NAMALWA (cell line): ENCODE measurements at places on chromosomes 2 and 18.

DNA sequence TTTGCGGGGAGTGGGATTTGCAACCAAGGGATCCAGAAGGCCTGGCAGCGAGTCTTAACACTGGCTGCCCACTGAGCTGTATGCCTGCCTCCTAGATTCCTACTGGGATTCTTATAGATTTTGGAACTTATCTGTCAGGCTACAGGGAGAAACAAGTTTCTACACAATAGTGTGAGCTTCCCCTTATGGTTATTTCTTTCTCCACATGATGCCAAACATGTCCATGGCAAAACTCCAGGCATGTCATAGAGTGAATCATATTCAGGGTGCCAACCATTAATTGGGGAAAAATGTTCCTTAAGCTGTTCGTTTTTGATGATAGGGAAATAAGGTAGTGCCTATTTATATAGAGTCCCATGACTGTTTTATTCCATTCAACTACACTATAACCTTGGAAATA, 1185.2 kb upstream of the CELF4 start:
- no peak for DNase-seq

- no peak for DNase-seq
These were observed 251.4 kb upstream of the ZEB2 start for GRCh38 chr2:144771348-144771747.

- DNase-seq, result no peak
These were observed 139.9 kb downstream of the THADA start for GRCh38 chr2:43455731-43456642.

DNA sequence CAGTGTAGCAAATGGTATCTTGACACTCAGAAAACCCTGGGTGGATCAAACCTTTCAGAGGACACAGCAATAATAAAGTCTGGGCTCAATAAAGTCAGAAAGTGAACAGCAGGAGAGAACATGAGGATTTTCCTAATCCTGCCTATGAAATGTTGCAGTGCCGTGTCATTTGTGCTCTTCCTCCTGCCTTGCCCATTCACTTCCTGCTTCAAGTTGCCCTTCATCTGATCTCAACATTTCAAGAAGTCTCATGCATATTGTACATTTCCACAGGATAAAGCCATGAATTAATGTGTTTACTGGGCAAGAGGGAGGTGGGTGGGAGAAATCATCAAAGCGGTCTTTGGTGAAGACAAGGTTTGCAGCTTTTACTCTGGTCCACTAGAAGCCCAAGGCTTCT, 51.1 kb upstream of the STPG4 start:
- no peak for DNase-seq

DNA sequence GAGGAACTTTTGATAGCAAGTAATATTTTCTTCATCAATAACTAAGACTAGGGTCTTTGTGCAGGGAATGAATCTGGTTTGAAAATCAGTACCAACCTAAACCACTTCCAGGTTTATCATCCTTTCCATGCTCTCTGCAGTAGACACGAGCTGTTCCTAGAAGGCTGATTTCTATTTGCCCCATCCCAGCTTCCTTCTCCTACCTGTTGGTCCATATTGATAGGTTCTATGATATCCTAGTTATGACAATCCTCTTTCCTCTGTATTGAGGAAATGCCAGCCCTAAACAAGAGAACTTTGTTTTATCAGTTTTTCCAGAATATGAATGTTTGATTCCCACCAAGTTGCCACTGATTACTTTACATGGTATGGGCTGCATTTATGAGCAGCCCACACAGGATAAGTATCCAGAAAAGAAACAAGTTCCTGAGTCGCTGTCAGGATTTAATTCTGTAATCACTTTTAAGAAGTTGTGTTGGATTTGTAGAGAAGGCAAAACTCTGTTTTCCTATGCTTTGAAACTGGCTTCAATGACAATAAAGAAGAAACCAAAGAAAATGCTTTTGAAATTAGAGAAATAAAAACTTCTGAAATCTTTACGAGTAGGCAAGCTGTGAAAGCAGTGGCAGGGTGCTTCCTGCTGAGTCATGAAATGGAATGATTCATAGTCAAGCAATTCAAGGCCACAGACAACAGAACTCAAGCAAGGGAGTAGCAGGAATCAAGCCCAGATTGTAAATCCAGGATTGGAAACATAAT, 37.3 kb upstream of the TANK start:
- DNase-seq, result no peak

DNA sequence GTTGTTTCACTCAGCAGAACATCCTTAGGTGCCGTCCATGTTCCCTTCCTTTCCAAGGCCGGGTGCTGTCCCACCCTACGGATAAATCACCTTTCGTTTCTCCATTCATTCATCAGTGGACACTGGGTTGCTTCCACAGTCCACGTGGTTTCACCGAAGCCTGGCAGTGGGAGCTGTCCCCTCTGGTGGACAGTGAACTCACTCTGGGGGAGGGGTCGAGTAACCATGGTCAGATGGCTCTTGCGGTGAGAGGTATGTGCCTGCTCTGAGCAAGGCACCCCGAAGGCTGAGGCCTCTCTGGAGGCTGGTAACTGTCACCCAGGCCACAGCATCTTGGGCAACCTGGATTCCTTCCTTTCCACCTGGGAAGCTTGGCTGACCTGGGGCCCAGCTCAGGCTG, 61.5 kb upstream of the TWIST2 start:
- DNase-seq, result no peak

- DNase-seq, result no peak
These were observed 133.6 kb downstream of the PHLPP1 start for GRCh38 chr18:62848946-62849345.

DNA sequence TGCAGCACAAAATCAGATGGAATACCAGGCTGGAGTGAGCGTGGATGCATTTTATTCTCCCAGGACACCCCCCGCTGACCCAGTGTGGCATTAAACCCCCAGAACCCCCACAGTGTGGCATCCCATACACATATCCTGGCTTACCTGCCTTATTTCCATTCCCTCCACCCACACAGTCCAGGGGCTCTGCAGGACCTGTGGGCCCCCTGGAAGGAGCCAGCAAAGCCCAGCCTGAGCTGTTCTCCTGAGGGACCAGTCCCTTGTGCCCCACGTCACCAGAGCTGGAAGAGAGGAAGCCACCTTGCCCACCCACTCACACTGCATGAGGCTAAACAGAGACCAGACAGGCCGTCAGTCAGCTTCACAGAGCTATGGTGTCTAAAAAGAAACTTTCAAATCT, 20.1 kb downstream of the ST8SIA5 start:
- DNase-seq, result no peak

- DNase-seq, result no peak
These were observed 139.0 kb downstream of the CELF4 start for GRCh38 chr18:37426586-37426985.

DNA sequence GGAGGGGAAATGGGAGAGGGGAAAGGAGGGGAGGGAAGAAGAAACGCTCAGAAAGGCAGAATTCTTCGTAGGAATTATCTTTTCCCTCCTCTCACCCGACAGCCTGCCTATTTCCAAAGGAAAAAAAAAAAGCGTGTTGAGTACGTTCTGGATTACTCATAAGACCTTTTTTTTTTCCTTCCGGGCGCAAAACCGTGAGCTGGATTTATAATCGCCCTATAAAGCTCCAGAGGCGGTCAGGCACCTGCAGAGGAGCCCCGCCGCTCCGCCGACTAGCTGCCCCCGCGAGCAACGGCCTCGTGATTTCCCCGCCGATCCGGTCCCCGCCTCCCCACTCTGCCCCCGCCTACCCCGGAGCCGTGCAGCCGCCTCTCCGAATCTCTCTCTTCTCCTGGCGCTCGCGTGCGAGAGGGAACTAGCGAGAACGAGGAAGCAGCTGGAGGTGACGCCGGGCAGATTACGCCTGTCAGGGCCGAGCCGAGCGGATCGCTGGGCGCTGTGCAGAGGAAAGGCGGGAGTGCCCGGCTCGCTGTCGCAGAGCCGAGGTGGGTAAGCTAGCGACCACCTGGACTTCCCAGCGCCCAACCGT, at the start of gene GAD1:
GAD1 (plus strand) TSS at position 384 of the 589 bp plus-strand sequence. CDS start 1,705 bp downstream, outside the sequence.
- DNase-seq, result peak; percentile 70

DNA sequence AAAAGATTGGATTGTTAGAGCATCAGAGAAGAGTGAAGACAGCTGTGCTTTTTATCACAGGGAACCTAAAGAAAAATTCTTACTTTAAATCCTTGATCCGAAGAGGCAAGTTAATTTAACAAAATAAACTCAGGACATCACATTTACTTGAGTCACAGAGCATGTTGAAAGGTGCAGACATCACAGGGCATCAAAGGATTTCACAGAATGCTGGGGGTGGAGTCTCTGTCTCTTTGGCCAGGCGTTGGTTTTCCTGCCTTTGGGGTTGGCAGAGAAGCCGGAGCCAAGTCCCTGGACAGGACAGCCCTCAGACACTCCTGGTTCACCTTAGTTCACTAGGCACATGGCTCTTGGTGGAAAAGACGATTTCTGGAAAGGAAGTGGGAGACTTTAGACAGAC, 56.3 kb downstream of the SH3RF3 start:
- no peak for DNase-seq

GRCh38 chr2:69831354-69831905, 2.0 kb downstream of the GMCL1 start:
- no peak for DNase-seq

DNA sequence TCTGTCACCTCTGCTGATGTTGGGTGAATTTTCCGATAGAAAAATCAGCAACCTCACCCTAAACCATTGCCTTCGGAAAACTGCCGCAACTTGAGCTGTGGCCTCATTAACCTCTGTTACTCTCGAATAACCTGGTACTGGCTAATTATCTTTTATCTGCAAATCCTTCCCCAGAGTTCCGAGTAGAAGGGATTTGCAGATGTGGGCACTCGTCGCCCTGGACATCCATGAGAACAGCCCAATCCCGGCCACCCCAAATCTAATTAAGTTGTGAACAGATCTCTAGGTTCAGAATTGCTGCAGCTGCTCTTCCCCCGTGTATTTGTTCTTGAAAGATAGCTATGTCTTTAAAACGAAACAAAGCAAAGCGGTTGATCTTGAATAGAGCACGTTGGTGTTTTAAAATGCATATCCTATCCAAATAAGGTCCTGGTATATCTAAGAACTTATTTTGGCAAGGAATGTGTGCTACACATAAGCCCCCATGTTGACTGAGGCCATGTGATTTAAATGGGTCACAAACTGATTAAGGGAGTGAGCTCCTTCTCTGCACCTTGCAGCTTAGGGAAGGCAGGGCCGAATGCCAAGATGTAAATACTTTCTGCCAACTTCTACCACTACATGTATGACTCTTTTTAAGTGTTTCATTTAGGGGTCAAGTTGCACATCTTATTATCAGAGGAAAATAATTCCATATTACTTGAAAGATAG, 88.2 kb downstream of the MTCL1 start:
- DNase-seq, result no peak

DNA sequence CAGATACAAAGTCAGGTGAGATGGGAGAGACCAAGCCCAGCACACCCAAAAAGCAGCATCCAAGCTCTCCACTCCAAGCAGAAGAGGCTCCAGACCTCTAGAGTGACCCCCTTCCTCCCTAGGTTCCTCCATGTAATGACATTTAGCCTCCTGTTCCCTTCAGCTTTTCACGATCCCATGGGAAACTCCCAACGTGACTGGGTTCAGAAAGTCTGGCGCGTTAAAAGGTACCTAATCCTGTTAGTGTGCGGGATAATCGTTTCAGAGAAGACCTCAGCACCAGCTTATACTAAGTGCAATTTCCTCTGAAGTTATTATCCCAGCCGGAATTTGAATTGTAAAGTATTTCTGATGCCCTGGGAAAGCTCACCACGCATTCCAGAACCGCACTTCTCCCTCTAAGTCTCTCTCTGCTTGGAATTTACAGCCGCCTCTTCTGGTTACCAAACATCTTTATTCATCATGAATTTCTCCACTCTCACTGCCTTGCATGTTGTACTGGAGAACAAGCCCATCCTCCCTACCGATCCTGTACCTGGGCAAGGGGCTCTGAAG, 46.9 kb downstream of the CCBE1 start:
- no peak for DNase-seq

DNA sequence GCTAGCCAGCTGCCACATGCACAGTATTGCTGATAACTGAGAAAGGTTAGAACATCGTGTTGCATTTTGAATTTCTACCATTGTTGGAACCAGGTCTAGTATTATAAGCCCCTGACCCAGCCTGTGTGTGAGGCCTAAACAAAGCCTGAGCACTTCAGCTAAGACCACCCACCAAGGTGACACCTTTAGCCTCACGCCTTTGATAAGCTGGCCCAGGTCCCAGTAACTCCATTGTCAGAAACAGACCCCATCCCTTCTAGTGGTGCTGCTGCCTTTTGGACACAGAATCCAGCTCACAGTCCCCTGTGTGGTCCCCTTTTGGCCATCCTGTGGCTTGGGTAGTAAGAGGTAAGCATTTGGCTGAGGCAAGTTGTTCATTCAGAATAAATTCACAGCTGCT, 1.6 kb downstream of the ELMOD3 start:
- no peak for DNase-seq

- DNase-seq, result peak; percentile 51
These were observed 90.9 kb downstream of the SP3 start for GRCh38 chr2:173874003-173874893.

DNA sequence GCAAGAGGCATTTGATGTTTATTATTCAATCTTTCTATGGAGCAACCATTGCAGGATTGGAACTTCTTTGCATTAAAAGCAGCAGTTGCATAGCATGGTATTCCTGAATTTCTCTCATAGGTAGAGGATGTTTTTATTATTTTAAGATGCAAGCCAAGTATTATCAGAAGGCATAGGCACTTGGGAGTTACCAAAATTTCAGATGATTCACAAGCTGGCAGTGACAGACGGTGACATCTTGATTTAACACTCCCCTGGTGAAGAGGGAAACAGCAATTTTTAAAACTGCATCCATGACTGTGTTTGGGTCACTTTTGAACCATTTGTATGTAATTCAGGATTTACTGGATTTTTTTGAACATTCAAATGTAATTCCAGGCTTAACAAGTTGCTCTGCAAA, 654.3 kb downstream of the SLC4A3 start:
- no peak for DNase-seq

- no peak for DNase-seq
These were observed 34.7 kb upstream of the MCFD2 start for GRCh38 chr2:46950314-46950713.

DNA sequence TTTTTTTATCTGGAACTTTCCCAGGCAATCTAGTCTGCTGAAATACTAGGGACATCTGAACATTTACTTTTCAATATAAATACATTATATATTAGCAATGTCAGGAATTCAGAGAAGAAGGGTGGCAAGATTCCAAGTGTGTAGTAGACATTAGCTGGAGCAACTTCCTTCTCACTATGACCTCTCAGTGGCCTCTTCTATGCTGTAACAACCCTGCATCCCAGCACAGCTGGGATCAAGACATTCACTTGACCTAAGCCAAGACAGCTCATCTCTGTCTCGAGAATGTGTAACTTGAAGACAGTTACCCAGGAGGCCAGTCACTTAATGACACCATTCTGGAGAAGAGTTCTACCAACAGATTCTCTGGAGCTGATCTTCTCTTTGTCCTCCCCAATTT, 61.7 kb upstream of the RALBP1 start:
- DNase-seq, result no peak

- DNase-seq, result no peak
These were observed 249.4 kb upstream of the UBE2E3 start for GRCh38 chr2:180730976-180731375.

- peak; percentile 57 for DNase-seq
These were observed 68.9 kb upstream of the BOD1L2 start for GRCh38 chr18:57077786-57078552.

GRCh38 chr2:181984814-181985631, 630 bp upstream of the PPP1R1C start:
- no peak for DNase-seq

- DNase-seq, result no peak
These were observed 26.6 kb downstream of the SMCHD1 start for GRCh38 chr18:2681993-2682603.
